ENCODE measurements at places on chromosomes 3 and 15.

DNA sequence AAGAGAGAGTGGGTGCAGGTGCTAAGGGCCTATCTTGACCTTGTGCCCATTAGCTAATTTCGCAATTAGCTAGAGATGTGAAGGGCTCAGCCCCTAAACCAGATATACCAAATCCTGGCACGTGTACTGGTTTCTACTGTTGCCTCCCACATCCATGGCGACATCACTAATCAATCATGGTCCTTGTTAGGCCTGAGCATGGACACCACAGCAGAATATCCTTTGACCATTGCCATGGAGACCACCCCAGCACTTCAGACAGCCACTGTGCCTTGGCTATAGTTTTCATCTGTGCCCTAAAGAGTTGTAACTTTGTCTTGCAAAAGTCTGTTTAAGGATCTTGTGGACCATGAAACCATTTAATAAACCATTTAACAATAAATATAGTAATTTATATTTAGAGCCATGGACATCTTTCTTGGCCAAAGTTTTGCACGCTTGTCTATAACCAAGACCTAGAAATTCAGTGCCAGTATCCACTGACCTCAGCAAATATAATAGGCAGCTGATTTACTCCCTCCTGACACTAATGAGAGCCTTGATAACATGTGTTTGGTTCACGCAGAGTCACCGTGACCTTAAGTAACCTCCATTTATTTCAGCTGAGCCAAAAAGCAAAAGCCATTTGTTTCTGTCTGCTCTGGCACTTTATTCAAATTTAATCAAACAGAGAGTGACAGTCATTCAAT, 43.4 kb downstream of the COLQ start:
- no peak for DNase-seq

DNA sequence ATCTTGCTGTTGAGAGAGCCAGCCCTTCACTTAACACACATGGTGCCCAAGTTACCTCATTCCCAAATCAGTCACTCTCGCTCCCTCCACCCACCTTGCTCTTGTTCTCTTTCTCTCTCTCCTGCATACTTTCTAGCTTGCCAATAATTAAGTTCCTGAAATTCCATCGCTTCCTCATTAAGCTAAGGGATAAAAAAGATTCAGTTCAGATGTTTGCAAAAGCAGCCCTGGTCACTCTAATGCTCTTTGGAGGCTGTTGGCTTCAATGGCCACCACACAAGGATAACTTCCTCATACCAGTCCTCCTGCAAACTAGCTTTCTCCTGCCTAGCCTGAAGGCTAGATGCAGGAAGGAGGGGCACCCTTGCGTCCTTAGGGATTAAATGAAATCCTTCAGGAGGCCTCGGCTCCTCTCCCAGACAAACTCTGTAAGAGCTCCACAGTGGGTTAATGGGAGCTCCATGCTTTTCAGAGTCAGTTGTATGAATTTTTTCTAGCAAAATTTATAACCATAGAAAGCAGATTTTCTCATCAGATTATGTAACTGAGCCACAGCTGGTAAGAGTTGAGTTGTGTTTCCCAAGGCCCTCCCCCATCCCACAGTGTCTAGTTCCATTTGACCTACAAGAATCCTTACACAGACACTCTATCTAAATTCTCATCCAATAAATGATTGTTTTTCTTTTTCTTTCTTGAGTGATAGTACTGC, 176.6 kb upstream of the TRIM42 start:
- DNase-seq = no peak

- no peak for DNase-seq
Measured at GRCh38 chr15:39585389-39585841, 4.5 kb downstream of the THBS1 start.

- no peak for DNase-seq
Measured at GRCh38 chr15:76196269-76197231, 114.7 kb downstream of the ETFA start.

- DNase-seq = no peak
Measured at GRCh38 chr3:179961071-179961702, 75.5 kb downstream of the PEX5L start.

GRCh38 chr3:122977746-122978466, 49.7 kb downstream of the SEMA5B start:
- no peak for DNase-seq

DNA sequence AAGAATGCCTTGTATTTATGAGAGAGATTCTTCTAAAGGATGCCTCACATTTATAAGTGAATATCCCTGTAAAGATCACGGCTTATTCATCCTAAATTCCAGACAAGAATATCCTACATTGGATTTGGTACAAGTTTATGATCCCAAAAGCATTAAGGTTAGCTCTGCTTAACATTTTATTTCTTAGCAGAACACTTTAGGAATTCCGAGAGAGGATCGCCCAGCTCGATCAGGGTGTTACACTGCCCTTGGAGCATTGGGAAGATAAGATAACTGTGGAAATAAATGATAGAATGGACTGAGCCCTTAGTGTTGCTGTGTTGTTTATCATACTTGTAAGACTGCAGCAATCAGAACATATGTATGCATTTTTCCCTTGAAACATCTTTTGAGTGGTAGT, 223.0 kb upstream of the CDIN1 start:
- no peak for DNase-seq

- no peak for DNase-seq
Measured at GRCh38 chr3:171416061-171416460, 44.1 kb downstream of the TNIK start.

DNA sequence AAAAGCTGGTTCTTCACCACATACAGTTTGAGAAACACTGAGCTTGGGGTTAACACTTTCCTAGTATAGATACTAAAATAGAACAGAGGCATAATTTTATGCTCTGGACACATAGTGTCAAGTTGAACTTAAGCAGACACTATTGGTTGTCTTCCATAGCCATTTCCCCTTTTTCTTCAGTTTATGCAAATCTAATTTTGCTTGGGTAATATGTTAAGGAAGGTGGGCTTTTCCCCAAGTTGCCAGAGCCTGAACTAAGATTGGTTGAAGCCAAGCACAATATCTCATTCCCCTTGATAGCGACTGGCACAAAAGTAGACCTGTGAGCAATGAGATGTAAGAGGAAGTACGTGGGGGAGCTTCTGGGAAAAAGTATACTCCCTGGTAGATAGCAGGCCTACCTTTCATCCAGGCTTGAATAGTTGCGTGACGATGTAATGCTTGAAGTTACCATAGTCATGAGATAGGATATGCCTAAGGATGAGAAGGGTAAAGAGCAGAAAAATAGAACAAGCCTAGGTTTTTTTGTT, 4.5 kb upstream of the POPDC2 start:
- DNase-seq = no peak

- no peak for DNase-seq
Measured at GRCh38 chr3:85535517-85535916, 576.7 kb downstream of the CADM2 start.

GRCh38 chr3:10702961-10703740, 112.9 kb upstream of the SLC6A11 start:
- no peak for DNase-seq

DNA sequence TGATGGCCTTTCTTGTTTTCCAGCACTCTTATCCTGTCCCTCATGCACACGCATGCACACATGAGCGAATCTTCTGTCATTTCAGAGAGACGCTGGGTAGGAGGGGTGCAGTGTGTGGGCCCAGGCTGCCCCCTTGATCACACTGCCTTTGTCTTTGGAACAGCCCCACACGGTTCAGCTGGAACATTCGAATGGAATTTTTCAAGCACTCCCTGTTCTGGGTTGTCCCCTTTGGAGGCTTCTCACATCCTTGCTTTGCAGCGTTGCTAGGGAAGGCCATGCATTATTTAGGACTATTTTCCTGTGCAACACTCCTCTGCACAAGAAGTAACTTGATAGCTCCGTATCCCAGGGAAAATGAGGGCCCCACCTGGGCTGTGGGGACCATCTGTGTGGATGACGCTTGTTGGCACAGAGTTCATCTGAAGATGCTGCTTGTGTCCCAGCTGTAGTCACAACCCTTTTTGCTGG, 78.4 kb downstream of the SPSB4 start:
- DNase-seq = peak; percentile 91

DNA sequence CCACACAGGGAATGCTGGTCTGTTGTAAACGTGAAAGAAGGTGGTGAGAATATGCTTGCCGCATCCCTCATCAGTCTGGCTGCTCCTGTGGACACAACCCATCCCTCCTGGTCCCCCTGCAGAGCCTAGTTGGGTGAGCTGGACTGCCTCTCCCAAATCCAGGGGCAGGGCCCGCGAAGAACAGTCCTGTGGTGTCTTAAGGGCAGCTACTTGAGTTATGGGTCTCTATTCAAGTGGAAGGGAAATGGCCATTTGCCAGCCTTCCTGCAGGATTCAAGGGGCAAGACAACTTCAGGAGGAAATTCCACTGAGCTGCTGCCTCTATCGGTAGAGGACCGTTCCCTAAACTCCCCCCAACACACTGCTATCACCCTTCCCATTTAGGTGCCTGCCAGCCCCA, 98.9 kb downstream of the IQSEC1 start:
- no peak for DNase-seq

DNA sequence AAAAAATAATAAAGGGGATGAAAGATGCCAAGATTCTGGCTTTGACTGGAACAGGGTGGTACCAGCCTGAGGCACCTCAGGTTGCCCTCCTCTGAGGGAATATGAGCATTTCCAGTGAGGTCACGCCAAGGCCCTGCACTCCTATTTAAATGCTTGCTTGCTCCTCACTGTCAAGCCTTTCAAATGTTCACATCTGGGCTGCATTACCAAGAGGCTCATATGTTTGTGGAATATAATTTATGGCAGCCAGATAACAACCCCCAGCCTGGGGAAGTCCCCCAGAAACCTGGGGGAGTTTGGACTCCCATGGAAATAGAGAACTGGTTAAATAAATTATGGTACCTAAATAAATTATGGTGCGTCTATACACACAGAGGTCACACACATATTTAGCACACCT, 88.4 kb downstream of the FRMD4B start:
- DNase-seq = no peak

DNA sequence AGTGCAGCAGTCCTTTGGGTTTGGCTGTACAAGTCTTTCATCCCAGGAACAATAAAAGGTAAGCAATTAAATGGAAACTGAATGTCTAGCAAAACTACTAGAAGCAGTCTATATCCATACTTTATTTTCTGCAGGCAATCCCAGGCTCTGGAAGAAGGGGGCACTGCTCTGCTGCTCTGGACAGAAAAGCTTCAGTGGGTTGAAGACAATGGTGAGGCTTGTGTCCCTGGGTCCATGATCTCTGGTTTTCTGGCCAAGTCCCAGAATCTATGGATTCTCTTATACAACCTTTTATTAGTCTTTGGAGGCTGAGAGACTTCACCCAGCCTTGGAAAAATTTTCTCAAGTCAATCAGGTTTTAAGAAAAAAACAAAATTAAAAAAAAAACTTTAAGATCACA, 35.6 kb downstream of the SCAP start:
- no peak for DNase-seq

DNA sequence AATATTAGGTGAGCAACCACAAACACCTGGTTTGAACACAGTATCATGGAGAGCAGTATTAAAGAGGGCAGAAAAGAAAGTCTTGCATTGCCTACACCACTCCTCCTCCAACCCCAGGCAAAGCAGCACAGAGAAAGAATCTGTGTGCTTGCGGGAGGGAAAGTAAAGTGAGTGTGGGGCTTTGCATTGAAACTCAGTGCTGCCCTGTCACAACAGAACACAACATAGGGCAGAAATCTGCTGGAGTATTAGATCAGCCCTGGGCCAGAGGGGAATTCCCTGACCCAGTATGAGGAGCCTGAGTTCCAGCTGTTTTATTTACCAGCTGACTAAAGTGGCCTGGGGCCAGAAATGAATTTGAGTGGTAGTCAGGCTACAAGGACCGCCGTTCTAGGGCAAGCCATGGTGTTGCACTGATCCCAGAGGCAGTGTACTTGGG, 75.5 kb downstream of the SPATA16 start:
- peak; percentile 26 for DNase-seq

DNA sequence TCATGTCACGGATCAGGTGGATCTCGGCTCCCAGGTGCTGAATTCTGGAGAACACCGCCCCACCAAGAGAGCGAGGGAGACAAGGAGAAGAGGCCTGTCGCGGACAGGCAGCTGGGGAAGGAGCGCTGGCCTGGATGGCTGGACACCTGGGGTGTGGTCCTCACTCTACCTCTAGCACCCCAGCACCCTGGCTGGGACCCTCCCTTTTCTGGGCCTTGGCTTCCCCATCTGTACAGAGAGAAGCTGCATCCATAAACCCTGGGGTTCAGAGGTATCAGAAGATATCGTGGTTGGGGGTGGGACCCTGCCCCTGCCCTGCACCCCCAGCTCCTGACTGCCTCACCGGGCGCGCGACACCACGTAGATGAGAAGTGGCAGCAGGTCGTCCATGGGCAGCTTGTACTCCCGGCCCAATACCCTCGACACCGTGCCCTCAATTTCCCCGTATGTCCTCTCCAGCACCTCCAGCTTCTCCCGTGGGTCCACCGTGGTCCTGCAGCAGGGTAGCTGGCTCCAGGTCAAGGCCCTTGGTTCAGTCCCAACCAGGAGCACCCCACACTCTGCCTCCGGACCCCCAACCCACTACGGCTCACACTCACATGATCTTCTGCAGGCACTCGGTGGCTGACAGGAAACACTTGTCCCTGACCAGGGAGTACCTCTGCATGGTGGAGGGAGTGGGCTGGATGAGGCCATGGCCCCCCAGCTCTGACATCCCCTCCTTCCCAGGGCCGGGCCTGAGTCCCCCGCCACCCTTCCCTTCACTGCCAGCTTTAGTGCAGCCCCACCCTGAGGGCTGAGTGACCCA, 21.7 kb downstream of the ALS2CL start:
- DNase-seq = no peak

DNA sequence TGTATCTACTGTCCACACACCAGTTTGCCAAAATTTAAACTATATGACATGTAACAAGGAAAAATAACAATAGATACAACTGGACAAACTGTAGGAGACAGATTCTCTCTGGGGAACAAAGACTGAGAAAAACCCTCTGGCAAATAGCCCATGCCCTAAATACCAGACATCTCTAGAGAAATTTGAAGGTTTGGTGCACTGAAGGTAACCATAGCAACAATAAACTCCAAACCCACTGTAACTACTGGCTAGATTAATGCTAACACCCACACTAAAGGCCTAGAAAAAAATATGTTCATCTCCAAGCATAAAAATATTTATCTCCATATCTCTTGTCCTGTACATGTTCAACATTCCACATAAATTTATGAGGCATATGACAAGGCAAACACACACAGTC, 267.1 kb downstream of the STXBP5L start:
- DNase-seq = no peak

DNA sequence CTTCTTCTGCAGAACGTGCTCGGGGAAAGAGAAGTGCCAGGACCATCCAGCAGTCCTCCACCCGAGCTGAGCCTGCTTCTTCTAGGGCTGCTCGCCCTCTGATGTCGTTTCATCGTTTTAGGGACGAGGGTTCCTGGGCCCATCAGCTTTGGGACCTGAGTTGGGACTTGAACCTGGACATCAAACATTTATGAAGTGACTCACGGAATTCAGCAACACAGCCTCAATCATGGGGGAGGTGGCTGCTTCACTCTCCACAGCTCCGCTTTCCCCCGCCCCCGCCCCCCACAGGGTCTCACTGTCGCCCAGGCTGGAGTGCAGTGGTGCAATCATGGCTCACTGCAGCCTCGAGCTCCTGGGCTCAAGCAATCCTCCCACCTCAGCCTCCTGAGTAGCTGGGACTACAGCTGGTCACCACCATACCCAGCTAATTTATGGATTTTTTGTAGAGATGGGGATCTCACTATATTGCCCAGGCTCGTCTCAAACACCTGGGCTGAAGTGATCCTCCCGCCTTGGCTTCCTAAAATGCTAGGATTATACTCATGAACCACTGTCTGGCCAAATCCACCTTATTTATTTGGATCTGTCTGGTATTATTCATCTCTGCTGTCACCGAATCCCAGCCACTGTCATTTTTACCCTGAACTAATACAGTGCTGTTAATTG, 725 bp upstream of the SCAMP2 start:
- no peak for DNase-seq
